Activated naive CD4-positive, alpha-beta T cell treated with anti-CD3 and anti-CD28 coated beads, Interleukin-2, amount 10 ng/mL, durations not matched to agents 7 days and 5 days (primary cell): ENCODE measurements at places on chromosomes 5 and 9.
A peak's percentile ranks its signal among the peaks of the same experiment; 100 is the strongest.

- peaks cover 79% of the 10 kb centered on the region for H3K36me3 ChIP-seq
- peak overlapping the region; percentile 68 for H3K4me3 ChIP-seq
- no peak for DNase-seq
- H3K27ac ChIP-seq = peak overlapping the region; percentile 90
- H3K4me1 ChIP-seq = peaks cover 44% of the 10 kb centered on the region
Observed at GRCh38 chr9:86337469-86338108, 16.6 kb downstream of the TUT7 start.

GRCh38 chr9:119050281-119050680 is 319.0 kb downstream of the BRINP1 start:
- no peak for DNase-seq
- H3K36me3 ChIP-seq = no peaks in the 10 kb centered on the region
- H3K27me3 ChIP-seq = no peaks in the 10 kb centered on the region
- no peak overlapping the region for H3K4me3 ChIP-seq
- H3K4me1 ChIP-seq = no peaks in the 10 kb centered on the region

DNA sequence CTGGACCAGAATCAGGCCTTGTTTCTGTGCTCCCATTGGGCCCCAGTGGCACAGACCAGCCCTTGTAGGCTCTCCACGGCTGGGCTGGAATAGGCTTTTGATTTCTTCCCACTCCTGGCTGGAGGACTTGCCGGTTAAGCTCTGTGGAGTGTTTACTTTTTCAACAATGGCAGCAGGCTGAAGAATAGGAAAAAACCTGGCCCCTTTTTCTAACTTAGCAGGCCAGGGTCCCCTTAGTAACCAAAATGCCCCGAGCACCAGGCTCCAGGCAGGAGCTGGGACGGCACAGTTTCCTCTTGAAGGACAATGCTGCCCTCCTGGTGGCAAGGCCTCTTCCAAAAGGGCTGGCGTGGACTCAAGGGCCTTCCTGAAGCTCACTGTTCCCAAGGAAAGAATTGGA is 230.3 kb downstream of the CRB2 start:
- H3K27ac ChIP-seq = no peak overlapping the region
- no peaks in the 10 kb centered on the region for H3K4me1 ChIP-seq
- no peaks in the 10 kb centered on the region for H3K27me3 ChIP-seq
- H3K4me3 ChIP-seq = no peak overlapping the region

GRCh38 chr5:142609142-142609541 is 76.7 kb downstream of the FGF1 start:
- H3K4me1 ChIP-seq = no peaks in the 10 kb centered on the region
- peaks cover 26% of the 10 kb centered on the region for H3K27me3 ChIP-seq
- H3K27ac ChIP-seq = no peak overlapping the region
- no peak for DNase-seq
- H3K4me3 ChIP-seq = no peak overlapping the region
- H3K36me3 ChIP-seq = no peaks in the 10 kb centered on the region

- no peaks in the 10 kb centered on the region for H3K36me3 ChIP-seq
- DNase-seq = no peak
- H3K4me1 ChIP-seq = no peaks in the 10 kb centered on the region
- H3K27me3 ChIP-seq = no peaks in the 10 kb centered on the region
Observed at GRCh38 chr9:101311758-101312420, 72.9 kb downstream of the BAAT start.

DNA sequence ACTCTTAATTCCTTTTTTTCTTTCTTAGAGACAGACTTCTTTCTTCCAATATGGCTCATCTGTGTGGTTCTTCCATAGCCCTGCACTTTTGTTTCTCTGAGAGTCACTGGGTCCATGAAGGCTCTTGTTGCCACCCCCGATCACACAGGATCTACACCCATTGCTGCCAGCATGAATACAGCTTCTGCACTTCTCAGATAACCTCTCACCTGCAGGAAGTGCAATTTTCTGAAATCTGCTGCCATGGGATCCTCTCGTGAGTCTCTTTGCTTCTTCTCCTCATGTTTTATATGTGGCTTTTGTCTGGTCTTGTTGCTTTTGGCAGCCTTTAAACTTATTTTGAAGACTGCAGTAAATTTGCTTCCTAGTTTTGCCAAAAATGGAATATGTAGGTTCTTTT is 171.2 kb downstream of the TMEM167A start:
- H3K36me3 ChIP-seq = no peaks in the 10 kb centered on the region
- H3K27ac ChIP-seq = no peak overlapping the region
- peaks cover 7% of the 10 kb centered on the region for H3K27me3 ChIP-seq
- no peaks in the 10 kb centered on the region for H3K4me1 ChIP-seq

DNA sequence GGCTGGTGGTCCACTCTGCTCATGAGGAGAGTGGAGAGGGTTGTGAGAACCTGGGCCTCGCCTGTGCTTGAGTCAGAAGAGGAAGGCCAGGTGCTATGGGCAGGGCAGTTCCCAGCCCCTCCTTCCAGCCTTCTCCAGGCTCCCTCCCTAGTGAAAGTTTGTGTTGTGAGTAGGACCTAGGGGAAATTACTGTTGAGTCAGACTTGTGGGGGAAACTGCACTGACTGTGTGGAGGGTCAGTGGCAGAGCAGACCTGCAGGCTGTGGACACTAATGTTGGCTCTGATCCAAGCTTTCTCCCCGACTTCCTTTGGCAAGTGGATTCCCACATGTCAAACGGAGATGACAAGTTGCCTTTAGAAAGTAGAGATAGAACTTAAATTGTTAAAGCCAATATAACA is 102.6 kb downstream of the ARHGAP26 start:
- H3K36me3 ChIP-seq = no peaks in the 10 kb centered on the region
- H3K4me3 ChIP-seq = no peak overlapping the region
- no peaks in the 10 kb centered on the region for H3K4me1 ChIP-seq
- DNase-seq = no peak
- no peak overlapping the region for H3K27ac ChIP-seq
- H3K27me3 ChIP-seq = no peaks in the 10 kb centered on the region

DNA sequence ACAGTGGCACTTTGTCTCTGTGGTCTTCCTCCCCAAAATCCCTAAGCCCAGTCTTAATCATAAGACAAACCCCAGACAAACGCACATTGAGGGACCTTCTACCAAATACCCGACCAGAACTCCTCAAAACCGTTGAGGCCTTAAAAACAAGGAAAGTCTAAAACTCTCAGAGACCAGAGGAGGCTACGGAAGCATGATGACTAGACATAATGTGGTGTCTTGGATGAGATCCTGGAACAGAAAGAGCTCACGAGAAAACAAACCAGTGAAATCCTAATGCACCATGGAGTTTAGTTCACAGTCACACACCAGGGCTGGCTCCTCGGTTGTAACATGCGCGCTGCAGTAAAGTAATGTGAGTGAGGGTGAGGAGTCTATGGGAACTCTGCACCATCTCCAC is 58.4 kb downstream of the OTULIN start:
- no peak overlapping the region for H3K4me3 ChIP-seq
- no peak overlapping the region for H3K27ac ChIP-seq
- DNase-seq = no peak
- no peaks in the 10 kb centered on the region for H3K27me3 ChIP-seq
- peaks cover 29% of the 10 kb centered on the region for H3K36me3 ChIP-seq

DNA sequence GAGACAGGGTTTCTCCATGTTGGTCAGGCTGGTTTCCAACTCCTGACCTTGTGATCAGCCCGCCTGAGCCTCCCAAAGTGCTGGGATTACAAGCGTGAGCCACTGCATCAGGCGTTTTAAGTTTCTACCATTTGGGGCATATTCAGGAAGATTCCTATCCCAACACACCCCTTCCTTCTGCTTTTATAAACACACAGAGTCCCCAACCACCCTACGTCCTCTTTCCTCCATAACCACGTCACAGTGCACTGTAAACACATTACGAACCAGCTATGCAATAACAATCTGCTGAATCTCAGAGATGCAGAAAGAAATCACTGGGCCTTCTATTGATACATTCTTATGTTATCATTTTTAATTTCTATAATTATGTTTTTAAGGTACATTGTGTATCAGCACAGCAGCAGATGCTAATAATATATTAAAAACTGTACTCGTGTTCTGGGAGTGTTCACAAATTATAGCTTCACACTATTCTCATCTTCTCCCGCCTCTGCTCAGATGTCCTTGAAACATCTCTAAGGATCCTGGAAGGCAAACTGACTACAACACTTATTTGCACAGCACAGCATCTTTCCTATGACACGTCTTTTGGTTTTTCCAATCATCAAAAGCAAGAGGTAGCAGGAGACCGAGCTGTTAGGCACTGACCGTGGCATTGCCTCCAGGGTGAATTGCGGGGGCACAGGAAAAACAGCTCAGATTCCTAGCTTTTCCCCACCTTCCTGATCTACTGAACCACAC is 60.2 kb downstream of the KCNIP1 start:
- no peak for DNase-seq
- H3K27ac ChIP-seq = no peak overlapping the region
- no peaks in the 10 kb centered on the region for H3K36me3 ChIP-seq
- no peaks in the 10 kb centered on the region for H3K4me1 ChIP-seq
- H3K27me3 ChIP-seq = peaks cover 44% of the 10 kb centered on the region

- no peaks in the 10 kb centered on the region for H3K27me3 ChIP-seq
- peaks cover 40% of the 10 kb centered on the region for H3K4me1 ChIP-seq
- H3K27ac ChIP-seq = no peak overlapping the region
- no peak overlapping the region for H3K4me3 ChIP-seq
- no peak for DNase-seq
- H3K36me3 ChIP-seq = peaks cover 65% of the 10 kb centered on the region
Observed at GRCh38 chr5:39068099-39068498, 6.1 kb downstream of the RICTOR start.

DNA sequence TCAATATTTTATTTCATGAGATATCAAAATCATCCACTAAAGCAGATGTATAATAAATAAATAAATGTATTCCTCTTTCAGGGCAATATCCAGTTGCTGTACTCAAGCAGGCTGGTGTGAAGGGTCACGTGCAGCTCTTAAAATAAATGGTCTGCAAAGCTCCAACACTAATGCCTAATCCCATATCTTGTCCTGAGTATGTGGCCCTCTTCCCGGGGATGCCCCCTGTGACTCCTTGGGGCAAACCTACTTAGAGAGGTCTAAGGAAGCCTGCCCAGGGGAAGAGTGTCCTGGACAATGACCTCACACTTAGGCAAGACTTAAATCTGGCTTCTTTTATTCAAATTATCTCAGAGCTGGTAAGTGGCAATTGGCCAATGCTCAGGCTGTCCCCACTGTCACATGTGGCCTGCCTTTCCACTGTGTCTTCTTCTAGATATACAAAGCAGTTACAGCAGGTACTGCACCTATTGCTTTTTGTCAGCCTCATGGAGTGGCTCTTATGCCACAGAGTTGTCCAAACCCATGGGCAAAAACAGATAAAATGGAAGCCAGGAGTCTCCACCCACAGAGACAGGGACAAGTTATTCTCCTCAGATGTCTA is 55.3 kb downstream of the SEMA5A start:
- H3K27me3 ChIP-seq = no peaks in the 10 kb centered on the region
- no peaks in the 10 kb centered on the region for H3K36me3 ChIP-seq
- DNase-seq = no peak
- no peak overlapping the region for H3K4me3 ChIP-seq
- H3K4me1 ChIP-seq = no peaks in the 10 kb centered on the region
- no peak overlapping the region for H3K27ac ChIP-seq

DNA sequence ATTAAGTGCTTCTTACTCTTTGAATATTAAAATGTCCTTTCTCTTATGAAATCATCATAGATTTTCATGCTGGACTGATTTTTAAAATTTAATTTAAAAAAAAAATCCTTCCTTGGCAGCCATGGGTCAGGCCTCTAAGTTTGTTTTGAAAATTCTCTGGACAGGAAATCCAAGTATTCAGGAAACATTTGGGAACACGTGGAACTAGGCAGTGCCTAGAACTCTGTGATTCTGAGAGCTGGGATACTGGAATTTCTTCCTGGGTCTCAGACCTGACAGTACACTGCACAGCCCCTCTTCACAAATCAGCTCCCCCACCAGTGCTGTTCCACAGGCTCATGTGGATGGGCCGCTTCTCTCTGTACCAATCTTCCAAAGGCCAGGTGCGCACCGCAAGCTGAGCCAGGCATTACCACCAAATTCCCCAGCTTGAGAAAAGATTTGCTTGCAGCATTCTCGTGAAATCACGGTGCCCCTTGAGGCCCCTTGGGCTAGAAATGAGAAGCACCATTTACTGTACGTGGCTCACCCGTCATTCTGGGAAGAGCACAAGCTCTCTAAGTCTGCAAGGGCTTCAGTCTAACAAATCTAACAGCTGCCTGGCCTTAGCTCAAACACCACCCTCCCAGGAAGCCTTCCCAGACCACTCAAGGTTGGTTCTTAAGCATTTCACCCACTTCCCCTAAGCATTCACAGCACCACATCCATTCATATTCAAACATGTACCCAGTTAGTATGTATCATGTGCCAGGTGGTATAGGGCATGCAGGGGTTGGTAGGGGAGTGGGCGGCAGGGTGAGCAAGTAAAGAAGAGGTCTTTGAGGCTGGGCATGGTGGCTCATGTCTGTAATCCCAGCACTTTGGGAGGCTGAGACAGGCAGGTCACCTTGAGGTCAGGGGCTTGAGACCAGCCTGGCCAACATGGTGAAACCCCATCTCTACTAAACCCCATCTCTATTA is 26.5 kb downstream of the B4GALT1 start:
- H3K36me3 ChIP-seq = peaks cover 28% of the 10 kb centered on the region
- H3K27me3 ChIP-seq = no peaks in the 10 kb centered on the region
- H3K4me3 ChIP-seq = no peak overlapping the region
- H3K4me1 ChIP-seq = peaks cover 90% of the 10 kb centered on the region
- no peak for DNase-seq

DNA sequence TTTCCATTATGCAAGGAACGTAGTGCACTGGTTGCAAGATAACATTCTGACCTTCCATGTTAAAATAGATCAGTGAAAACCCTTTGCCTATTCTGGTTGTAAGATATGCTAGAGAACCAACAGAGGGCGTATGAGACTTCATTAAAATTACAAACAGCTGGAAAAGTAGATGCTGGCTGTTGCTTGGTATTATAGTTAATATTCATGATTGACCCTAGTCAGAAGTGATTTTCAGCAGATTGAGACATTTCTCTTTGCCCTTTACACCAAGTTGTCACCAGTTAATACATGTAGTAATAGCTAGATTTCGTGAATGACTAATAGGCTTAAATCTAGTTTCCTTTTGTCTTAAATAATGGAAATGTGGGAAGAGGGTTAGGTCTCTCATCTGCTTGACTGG is 13.8 kb upstream of the FGF18 start:
- peaks cover 53% of the 10 kb centered on the region for H3K36me3 ChIP-seq
- peaks cover 34% of the 10 kb centered on the region for H3K4me1 ChIP-seq
- H3K27ac ChIP-seq = no peak overlapping the region
- H3K27me3 ChIP-seq = no peaks in the 10 kb centered on the region
- H3K4me3 ChIP-seq = no peak overlapping the region

DNA sequence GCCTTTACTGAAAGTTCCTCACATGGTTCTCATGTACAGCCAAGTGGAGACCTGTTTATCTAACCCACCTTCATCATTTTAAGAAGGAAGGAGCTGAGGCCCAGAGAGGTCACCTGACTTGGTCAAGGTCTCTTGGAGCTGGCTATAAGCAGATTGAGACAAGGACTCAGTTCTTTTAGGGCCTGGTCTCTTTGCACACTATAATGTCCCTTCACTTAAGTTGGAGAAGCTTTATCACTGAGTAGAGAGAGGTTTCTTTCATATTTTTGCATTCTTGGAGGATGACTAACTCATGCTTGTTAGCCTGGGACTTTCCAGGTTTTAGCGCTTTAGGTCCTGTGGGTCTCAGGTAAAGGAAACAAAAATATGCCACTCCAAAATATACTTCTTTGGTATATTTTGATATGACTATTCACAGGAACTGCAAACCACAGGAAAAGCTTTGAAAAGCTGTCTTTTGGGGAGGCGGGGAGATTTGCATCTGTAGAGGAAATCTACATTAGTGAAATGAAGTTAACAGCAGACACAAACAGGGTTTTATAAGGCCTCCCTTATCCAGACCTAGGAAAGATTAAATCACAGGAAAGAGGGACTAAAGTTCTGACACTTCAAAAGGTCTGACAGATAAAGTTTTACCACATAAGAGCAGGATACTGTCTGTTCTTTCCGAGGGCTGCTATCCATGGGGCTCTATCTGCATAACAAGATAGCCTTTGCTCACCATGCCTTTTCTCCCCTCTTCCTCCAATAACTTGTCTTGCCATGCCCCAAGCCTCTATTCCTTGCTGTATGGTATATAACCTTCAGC is 95.8 kb upstream of the ANKRD55 start:
- DNase-seq = peak; percentile 72
- no peaks in the 10 kb centered on the region for H3K27me3 ChIP-seq
- H3K4me3 ChIP-seq = peak overlapping the region; percentile 16
